ENCODE measurements at places on chromosomes 5 and 9.

GRCh38 chr5:142713121-142713706 lies 27.3 kb upstream of the FGF1 start:
- peak; percentile 71 for DNase-seq

DNA sequence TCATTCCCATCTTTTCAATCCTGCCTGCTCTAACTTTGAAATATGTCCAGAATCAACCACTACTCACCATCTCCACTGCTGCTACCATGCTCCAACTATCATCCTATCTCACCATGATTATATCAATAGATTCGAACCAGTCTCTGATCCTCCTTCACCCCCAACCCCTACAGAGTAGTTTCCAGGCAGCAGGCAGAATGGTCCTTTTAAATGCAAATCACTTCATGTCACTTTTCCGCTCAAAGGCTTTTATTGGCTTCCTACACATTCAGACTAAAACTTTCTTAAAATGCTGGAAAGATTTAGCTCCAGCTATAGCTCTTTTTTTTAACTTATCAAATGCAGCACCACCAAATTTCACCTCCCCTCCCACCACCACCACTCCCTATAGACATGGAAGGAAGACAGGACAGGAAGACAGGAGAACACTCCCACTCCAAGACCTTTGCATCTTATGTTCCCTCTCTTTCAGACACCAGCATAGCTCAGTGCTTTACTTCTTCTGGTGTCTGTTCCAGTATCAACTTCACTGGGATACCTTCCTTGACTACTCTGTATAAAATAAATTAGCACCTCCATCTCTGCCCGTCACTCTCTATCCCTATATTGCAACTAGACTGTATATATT lies 9.9 kb upstream of the PPP2R2B start:
- DNase-seq = no peak

DNA sequence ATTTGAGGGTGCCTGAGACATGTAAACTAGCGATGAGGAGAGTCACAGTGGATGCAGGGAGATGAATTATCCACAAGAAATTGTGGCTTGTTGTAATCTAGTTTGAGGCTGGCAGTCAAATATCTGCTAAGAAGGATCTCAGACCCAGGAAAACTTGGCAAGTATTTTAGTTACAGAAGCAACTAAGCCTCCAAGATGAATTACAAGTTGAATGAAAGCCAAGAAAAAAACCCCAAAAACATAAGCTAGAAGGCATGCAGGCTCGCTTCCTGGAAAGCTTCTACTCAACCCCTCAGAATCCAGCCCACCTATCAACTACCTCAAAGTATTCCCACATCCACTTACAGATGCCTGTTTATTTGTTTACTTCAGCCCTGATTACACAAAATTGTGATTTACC lies 696.9 kb downstream of the MAT2B start:
- no peak for DNase-seq

DNA sequence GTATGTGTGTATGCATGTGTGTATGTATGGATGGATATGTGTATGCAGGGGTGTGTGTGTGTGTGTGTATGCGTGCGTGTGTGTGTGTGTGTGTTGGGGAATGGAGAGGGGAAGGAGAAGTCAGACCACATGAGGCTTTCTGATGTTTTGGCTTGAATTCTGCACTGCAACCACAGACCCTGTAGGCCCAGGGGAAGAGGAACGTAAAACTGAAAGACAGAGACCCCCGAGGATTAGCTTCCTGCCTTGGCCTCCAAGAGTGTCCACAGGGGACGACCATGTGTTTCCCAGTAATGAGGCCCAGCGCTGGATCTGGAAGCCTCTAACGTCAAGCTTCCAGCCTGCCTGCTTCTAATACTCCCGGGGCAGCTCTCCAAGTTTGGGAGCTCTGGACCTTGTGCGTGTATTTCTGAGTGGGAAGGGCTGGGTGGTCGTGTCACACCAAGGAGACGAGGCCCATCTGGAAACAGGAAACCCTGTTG lies 5.8 kb downstream of the DCANP1 start:
- no peak for DNase-seq

GRCh38 chr5:79205965-79206364 lies 30.0 kb upstream of the JMY start:
- no peak for DNase-seq

DNA sequence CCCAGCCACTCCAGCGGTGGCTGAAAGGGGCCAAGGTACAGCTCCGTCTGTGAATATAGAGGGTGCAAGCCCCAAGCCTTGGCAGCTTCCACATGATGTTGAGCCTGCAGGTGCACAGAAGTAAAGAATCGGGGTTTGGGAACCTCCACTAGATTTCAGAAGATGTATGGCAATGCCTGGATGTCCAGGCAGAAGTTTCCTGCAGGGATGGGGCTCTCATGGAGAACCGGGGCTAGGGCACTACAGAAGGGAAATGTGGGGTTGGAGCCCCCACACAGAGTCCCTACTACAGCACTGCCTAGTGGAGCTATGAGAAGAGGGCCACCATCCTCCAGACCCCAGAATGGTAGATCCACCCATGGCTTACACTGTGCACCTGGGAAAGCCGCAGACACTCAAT lies 23.2 kb downstream of the CCDC125 start:
- no peak for DNase-seq

DNA sequence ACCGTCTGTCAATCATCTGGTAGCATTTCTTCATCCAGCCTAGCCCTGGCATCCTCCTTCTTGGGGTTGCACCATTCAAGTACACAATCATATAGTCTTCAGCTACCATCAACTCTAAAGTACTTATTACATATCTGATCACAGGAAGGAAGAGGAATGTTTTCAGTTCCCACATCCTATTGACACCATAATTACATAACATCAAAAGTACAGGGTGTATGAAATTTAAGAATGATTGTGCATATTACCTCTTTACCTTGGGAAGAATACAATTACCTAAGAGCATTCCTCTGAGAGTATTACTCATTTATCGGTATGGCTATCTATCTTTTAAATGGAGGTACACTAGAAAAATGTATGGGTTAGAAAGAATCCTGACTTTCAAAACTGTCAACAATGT lies 126.8 kb upstream of the PCA3 start:
- no peak for DNase-seq

- peak; percentile 7 for DNase-seq
Observed at GRCh38 chr5:77129391-77129990, 42.4 kb upstream of the ZBED3 start.

DNA sequence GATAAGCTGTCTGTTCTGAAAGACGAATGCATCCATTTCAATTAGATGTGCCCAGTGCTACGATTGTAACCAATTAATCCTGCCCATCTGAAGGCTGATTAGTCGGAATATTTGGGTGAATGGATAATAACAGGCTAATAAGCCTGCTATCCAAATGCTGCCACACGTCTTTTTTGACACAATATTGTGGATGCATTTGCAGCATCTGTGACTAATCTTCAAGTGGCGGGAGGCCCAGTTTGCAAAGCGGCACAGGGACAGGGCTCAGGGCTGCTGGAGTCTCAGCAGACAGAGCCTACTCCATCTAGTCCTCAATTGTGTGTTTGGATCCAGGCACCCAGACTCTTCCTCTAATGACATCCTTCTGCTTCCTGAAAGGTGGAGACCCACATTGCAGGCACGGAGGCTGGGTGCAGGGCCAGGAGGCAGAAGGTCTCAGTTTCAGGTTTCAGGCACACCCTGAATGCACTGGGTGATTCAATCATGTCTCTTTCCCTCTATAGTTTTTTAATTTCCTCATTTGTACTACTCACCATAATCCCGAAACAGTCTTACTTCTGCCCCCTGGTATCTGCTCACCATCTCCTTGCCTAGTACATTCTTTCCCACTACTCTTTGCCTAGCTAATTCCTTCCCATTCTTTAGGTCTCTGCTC lies 169.6 kb downstream of the ASTN2 start:
- DNase-seq = no peak

- DNase-seq = no peak
Observed at GRCh38 chr5:97628807-97629206, 445.8 kb upstream of the RIOK2 start.

DNA sequence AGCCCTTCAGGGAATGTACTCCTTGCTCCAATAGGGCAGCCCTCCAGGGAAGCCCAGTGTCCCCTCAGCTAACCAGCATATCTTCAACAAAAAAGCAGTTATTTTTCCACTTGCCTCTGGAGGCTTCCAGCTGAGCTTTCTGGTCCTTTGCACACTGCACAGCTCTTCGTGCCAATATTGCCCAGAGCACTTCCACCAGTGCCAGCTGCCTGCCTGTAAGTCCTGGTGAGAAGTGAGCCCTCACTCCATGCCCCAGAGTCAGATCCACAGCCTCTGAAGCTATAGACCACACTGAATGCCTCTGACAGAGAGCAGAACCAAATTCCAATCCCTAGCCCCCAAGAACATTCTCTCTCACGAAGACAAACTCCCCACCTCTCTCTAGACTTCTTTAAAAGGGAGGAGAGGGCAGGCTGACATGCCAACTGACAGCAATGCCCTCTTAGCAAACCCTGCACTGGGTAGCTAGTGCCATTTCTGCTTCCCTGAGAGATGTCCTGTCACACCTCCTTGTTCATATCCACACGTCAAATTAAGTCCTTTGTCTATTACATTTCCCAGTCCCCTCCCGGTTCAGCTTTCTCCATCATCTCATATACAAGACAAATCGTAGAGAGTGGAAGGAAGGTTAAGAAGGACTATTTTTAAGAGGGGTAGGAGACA lies 12.7 kb upstream of the HEXB start:
- no peak for DNase-seq

DNA sequence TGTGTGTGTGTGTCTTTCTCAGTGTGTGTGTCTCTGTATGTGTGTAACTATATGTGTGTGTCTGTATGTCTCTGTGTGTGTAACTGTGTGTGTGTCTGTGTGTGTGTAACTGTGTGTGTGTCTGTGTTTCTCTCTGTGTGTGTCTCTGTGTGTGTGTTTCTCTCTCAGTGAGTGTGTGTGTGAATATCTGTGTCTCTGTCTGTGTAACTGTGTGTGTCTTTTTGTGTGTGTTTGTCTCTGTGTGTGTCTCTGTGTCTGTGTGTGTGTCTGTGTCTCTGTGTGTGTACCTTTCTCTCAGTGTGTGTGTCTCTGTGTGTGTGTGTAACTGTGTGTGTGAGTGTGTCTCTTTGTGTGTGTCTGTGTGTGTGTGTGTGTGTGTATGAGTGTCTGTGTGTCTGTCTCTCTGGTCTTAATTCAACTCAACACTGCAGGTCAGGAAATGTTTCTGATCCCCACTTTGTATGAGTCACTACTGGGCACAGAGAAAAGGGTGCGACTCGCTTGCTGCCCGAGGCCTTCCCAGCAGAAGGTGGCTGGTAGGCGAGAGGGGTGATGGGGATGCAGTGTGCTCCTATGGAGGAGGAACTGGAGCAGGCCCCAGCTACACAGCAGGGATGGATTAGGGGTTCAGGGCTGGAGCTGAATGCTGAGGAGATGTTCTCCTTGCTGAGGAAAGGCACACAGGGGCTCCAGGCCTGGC lies 52.1 kb downstream of the NSG2 start:
- DNase-seq = no peak

DNA sequence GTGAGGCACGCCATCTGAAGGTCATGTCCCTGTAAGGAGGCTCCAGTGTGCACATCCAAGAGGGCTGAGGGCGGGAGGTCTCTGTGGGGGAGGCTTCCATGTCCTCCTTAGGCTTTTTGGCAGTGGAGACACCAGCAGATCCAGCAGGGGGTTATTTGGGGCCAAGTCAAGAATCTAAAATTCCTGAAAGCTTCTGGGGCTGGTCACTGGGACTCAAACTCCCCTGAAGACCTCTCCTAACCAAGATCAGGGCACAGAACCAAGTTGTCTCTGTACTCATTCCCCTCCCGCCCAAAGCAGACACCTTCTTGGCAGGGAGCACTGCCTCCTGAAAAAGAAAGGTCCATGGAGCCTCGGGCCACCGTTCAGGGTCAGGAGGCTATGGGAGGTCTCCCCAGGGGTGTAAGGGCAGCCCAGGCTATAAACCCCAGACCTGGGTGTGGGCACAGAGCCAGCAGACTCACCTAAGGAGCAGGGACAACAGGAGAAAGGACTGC lies 127.4 kb upstream of the ADRA1B start:
- DNase-seq = no peak

DNA sequence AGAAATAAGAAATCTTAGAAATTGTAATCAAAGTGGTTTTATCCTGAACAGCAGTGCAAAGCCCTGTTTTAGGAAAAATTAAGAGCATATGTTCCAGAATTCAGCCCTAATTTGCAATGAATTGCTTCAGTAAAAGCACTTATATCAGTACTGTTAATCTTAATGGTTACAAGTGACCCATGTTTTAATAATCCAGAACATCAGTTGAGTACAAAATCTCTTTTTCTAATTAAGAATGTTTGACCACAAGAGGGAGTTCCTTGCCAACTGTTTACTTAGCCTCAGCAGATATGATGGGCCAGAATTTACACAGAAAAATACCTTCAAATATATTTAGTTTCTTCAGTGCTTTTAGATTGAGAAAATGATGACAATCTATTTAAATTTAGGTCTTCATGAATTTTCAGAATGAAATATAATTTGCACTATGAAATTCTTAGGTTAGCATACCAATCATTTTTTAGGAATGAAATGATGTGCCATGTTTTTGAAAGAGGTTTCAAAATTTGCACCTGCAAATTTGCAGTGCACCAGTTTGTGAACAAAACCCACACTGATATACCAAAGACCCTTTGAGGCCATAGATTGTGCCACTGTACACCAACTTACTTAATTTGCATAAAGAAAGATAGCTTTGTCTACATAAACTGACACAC lies 926.3 kb upstream of the ARRDC3 start:
- DNase-seq = no peak
